Left ventricle myocardium inferior (tissue), 1 donor: ENCODE measurements at places on chromosomes 5 and 9. TPM values are rescaled to one million over a fixed set of nuclear protein-coding genes. Genes with fewer than 3 reads are reported as not detected.

The CCDC171 gene
- total RNA-seq: 1.8 TPM

The DIPK1B gene
- total RNA-seq: 21.4 TPM

The ADAMTS6 gene
- total RNA-seq: 1.5 TPM

The INSYN2B gene
- 0.08 TPM for total RNA-seq

The CSF1R gene
- total RNA-seq: 15.5 TPM

The NR5A1 gene
- not detected for total RNA-seq

The C9orf43 gene
- 0.14 TPM for total RNA-seq

The DNAJC18 gene
- total RNA-seq: 14.3 TPM

The DBH gene
- total RNA-seq: not detected

The ZFP2 gene
- 0.80 TPM for total RNA-seq

The CNTLN gene
- total RNA-seq: 3.5 TPM

The SPINK4 gene
- total RNA-seq: not detected

The LVRN gene
- total RNA-seq: 0.14 TPM

The GALNT12 gene
- 0.55 TPM for total RNA-seq

The LCN15 gene
- 0.41 TPM for total RNA-seq

The HEMGN gene
- 0.14 TPM for total RNA-seq

The ECM2 gene
- 7.2 TPM for total RNA-seq

DNA sequence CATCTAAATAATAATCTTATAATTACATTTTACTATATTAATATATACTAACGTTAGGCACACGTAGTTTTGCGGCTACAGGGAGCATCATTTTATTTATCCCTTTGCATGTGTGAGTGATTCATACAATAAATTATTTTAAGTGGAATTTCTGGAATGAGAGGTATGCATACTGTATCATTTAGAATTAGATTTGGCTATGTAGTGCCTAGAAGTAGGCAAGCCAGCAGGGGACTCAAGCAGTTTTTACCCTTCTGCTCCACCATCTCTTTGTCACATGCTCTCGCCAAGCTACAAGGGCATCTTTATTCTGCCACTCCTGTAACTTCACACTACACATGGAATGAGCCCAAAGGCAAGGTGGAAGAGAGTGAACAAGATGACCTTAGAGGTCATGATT is 60.8 kb downstream of the MEGF10 start:
- no peak for DNase-seq

- no peak for DNase-seq
Measured at GRCh38 chr5:127941646-127942045, 141.9 kb upstream of the SLC12A2 start.

GRCh38 chr5:116343961-116344360 is 230.7 kb downstream of the SEMA6A start:
- DNase-seq: peak; percentile 36

- no peak for DNase-seq
Measured at GRCh38 chr5:59596586-59597350, 296.8 kb downstream of the PDE4D start.

DNA sequence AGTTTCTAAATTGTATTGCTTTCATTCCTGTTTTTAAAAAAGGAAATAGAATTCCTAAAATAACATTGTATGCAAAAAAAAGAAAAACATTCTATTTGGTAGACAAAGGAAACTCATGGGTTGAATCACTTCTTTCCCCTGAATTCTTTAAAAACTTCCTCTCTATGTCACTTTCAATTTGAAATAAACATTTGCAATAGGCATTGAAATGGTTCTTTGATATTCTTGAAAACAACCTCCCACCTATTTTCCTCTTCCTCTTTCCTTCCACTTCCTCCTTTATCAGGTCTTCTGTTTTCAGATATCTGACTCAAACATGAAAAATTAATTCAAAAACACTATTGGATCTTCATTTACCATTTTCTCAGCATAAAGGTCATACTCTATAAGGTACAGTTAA is 442.0 kb upstream of the MEF2C start:
- DNase-seq: no peak

GRCh38 chr5:174526177-174526576 is 198.2 kb upstream of the MSX2 start:
- no peak for DNase-seq

GRCh38 chr9:33287087-33287490 is 3.2 kb upstream of the NFX1 start:
- no peak for DNase-seq

- DNase-seq: peak; percentile 64
Measured at GRCh38 chr9:96317335-96317980, 15.5 kb upstream of the HSD17B3 start.

DNA sequence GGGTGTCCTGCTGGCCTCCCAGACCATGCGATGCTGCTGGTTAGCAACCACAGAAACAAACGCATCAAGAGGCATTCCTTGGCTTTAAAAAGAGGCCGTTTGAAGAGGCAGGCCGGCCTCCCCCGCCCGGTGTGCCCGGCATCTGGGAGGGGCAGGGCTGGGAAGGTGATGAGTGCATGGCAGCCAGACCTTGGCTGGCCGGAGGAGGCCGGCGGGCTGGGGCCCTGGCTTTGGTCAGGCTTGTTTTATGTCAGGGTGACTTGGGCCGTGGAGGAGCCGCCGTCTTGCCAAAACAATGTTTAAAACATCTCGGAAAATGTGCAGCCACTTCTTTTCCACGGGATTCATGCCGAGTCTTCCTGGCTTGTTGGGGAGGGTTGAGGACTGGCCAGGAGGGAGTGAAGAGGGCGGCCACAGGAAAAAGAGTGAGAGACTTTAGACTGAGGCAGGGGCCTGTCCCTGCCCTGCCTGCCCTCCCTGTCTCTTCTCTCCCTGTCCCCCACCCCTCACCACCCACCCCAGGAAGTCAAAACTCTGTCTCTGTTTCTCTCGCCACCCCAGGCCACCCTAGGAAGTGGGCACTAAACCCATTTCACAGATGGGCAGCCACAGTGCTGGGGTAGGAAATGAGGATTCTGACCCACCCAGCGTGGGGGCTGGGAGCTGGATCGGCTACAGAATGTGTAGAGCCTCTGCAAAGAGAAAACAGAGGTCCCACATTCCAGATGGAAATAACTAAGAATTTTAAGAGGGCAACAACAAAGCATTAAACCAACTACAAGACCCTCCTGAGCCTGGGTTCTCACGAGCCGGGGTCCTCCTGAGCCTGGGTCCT is 143.0 kb downstream of the RXRA start:
- DNase-seq: peak; percentile 57

DNA sequence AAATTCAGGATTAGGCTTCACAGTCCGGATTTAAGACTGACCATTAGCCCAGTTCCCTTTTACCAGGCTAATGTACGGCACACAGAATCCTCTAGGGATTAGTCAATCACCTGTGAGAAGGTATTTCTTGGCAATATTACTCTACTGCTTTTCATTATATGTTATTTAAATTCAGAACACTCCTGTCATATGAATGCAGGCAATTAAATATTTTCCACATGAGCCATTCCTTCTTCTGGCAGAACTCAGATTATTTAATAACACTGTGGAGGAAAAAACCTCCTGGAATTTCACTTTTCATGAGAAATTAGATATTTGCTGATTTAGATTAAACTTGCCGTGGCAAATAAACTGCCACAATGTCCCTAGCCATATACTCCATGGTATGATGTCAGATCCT is 1357.5 kb upstream of the C9orf72 start:
- no peak for DNase-seq

- DNase-seq: no peak
Measured at GRCh38 chr5:41465493-41466171, 44.8 kb downstream of the PLCXD3 start.

- DNase-seq: no peak
Measured at GRCh38 chr9:6149315-6149714, 66.3 kb upstream of the IL33 start.

- no peak for DNase-seq
Measured at GRCh38 chr5:45639040-45639439, 57.1 kb downstream of the HCN1 start.

GRCh38 chr5:74201334-74202081 is 439.0 kb downstream of the ENC1 start:
- peak; percentile 44 for DNase-seq

- no peak for DNase-seq
Measured at GRCh38 chr5:127400539-127400938, 109.9 kb downstream of the MEGF10 start.

- DNase-seq: no peak
Measured at GRCh38 chr5:56211298-56211865, 21.7 kb downstream of the ANKRD55 start.

DNA sequence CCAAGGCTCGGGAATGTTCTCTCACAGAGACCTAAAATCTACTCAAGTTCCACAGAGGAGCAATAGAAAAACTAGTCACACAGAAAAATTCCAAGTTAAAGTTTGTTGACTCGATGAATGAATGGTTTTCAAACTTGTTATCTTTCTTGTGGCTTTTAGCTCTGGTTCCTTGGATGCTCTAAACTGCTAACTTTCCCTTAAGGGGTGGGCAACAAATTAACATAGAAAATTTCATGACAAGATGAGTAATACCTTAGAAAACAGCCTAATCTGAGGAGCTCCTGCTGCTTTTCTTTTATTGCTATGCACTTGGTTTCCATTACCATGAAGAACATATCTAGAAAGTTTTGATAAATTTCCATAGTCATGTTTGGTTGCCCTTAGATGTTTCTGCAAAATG is 100.2 kb upstream of the CCDC112 start:
- DNase-seq: no peak

DNA sequence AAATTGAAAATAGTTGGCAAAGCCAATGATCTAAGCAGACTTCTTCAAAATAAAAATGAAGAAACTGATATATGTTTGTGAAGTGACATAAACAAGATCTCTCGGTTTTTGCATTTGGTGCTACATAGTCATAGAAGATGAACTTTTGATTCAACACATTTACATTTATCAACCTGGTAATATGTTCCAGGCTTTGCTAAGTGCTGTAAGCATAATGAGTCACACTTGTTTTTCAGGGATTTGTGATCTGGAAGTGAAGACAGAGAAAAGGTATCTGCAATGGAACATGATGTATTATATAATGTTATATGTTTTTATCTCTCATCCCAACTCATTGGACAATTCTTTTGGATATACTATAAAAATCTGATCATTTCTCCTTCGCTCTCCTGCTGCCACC is 801.4 kb downstream of the BRINP1 start:
- no peak for DNase-seq

DNA sequence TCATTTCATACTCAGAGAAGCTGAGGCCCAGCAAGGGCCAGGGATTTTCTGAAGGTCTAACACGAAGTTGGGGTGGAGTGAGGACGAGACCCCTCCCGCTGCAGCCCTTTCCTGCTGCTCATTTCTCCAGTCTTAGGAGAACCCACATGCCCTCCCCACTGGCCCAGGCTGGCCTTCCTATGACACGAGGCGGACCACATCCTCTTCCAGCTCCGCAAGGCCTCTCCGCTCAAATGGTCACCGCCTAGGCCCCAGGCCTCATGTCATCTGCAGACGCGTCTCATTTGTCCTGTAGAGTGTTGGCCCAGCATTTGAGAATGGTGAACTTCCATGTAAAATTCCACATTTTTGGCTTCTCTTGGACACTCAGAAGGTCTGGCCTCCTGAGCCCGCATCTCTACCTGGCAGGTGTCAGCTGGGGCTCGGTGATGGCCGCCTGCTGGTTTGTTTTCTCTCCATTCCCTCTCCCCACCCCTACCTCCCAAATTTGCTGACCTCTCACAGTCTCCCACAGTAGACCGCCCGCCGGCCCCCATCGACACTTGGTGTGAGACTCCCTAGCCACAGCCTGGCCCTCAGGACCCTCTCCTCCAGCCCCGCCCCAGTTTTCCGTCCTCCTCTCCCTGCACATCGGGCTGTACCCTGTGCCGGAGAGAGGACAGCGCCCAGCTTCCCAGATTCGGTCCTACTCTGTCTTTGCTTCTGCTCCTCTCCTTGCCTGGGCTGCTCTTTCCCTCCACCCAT is 51.7 kb downstream of the ERGIC1 start:
- DNase-seq: no peak

DNA sequence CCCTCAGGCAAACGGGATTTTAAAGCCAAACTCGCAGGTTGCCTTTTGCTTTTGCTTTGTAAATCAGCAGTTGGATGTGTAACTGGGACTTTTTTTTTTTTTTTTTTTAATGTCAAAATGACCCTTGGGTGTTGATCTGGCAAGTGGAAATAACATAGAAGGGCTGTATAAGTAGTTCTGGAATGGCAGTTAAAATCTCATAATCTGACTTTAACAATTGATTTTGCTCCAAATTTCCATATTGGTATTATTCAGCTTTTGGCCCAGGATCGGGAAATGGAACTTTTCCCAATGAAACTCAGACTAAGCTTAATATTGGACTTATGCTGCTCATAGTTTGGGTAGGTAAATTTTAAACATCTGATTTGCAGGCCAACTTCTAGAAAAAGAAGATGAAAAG is 346.8 kb upstream of the NUDT12 start:
- no peak for DNase-seq

DNA sequence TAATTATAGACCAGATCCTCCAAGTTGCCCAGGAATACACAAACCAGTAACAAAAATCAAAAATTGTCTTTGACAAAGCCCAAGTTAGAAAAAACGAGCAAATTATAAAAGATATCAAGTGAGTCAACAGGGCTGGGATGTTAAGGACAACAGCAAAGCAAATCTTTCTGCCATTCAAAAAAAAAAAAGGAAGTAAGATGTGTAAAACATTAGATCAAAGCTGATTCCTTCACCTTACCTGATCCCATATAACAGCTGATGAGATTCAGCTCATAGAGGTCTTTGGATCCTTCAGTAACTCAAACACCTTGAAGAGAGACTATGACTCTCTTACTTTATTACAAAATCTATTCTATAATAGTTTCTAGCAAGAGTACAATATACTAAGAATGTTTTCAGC is 100.9 kb downstream of the STRBP start:
- no peak for DNase-seq

DNA sequence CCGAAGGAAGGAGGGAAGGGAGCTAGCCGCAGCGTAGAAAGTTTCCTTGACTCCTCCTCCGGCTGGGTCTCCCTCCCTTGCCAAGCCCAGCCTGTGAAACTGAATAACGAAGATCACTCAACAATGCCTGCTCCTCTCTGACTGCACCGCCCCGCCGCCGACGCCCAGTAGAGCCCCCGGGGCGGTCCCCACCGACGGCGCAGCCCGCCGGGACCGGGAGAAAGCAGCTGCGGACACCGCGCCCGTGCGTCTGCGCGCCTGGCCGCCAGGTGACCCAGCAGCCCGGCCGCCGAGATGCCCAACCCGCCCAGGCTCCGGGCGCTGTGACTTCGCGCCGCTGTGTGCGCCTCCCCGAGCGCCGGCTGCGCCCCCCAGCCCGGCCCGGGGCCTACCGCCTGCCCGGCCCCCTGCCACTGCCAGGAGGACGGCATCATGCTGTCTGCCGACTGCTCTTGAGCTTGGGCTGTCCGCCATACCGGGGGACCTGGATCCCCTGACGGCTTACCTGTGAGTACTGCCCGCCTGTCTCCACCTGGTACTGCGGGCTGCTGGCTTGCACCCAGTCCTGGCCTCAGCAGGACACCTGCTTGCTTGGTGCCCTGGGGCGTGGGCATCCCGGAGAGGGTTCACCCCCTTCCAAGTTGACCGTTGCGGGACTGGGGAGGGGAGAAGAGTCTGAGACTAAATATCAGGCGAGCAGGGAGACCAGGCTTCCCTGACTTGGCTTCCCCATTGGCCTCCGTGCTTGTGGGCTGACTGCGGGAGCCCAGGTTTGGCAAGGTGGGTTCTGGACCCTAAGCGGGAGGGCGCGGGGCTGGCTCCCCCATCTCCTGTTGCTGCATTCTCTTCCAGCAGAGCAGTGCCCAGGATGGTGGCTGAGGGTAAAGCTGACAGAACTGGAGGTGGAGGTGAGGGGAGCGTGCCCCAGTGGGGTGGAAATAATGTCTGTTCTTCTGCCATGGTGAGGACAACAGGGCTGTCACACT is 26.2 kb upstream of the SPTLC1 start:
- DNase-seq: no peak
